DMS53 (cell line): ENCODE measurements at places on chromosomes 3 and 15.

DNA sequence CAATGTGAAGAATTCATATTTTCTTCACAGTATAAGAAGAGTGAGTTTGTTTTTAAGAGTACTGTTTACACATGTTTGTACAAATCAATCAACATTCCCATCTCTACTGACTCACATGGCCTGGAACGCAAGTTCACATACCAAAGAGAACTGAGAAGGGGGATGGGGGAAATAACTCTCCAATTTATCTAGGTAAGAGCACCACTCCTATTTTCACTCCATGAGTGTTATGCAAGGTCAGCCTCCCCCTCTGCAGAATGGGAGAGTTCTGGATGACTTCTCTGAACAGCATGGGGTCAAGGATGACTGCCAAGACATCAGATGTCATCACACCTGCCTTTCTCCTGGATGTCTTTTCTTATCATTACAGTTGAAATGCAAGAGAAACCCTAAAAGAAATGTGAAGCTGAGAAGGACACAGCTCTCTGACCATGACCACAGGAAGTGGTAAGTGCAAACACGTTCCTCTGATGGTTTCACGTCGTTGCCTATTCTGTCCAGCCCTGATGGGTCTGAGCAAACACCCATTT lies 95.2 kb downstream of the SEMA6D start:
- DNase-seq, result peak; percentile 30

GRCh38 chr3:117820658-117821299 lies 1111.2 kb downstream of the TUSC7 start:
- no peak for DNase-seq

DNA sequence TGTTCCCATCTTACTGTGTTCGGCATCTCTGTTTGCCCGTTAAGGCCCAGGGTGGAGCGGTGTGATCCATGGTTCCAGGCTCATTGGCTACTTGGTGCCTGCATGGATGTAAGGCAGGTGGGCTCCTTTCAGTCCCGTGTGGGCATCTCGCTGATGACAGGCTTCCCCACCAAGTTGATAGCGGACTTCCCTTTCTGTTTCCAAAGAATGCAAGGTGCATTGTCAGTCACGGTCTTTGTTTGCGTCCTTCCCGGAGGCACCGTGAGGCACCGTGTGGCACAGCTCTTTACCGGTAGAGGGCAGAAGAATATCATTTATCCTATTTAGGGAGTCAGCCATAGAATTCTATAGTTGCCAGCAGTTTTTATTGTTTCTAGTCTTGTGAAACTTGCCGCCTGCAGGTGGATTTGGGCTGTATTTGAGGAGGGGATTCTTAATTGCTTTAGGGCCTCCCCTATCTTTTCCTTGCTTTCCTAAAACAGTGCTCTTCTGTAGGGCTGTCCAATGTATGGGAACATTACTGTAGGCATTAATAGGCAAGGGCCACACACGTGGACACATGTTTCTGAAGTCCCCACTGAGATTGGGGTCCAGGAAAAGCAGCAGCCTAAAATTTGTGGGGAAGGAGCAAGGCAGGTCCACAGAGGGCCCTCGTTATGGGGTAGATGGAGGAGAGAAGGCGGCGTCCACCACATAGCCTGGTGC lies 244.1 kb downstream of the SLCO3A1 start:
- no peak for DNase-seq

- DNase-seq, result no peak
These were observed 49.5 kb downstream of the MYLK start for GRCh38 chr3:123834631-123835030.

- no peak for DNase-seq
These were observed 31.0 kb upstream of the ADAMTS17 start for GRCh38 chr15:100372739-100373119.

DNA sequence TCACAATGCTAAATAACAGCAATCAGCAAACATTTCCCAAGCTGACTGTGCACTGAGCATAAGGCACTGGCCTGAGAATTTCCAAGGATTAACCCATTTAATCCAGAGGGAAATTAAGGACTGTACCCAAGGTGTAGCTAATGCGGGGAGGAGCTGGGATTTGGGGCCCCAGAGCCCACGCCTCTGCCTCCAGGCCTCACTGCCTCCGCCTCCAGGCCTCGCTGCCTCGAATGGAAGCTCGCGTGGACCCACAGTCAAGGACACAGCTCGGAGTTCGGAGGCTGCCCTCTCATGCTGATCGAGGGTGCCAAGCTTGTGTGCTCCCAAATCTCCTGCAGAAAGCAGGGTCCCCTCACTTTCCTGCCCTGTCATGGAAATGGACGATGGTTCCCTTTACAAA lies 76.5 kb upstream of the SNRPA1 start:
- no peak for DNase-seq

DNA sequence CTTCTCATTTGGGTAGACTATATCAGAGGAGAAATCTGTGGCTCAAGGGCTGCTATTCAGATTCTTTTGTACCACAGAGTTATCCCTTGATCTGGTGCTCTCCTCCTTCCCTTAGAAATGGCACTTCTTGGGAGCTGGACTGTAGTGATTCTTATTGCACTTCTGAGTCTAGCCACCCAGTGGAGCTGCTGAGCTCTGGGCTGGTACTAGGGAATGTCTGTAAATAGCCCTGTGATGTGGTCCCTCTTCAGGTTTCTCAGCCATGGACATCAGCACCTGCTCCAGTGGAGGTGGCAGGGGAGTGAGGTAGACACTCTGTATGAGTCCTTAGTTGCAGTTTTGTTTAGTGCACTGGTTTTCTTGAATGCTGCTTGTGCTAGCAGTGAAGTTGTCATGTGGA lies 1292.6 kb downstream of the SI start:
- DNase-seq, result peak; percentile 75

- DNase-seq, result peak; percentile 8
These were observed 71.5 kb downstream of the SSR3 start for GRCh38 chr3:156483426-156483825.

DNA sequence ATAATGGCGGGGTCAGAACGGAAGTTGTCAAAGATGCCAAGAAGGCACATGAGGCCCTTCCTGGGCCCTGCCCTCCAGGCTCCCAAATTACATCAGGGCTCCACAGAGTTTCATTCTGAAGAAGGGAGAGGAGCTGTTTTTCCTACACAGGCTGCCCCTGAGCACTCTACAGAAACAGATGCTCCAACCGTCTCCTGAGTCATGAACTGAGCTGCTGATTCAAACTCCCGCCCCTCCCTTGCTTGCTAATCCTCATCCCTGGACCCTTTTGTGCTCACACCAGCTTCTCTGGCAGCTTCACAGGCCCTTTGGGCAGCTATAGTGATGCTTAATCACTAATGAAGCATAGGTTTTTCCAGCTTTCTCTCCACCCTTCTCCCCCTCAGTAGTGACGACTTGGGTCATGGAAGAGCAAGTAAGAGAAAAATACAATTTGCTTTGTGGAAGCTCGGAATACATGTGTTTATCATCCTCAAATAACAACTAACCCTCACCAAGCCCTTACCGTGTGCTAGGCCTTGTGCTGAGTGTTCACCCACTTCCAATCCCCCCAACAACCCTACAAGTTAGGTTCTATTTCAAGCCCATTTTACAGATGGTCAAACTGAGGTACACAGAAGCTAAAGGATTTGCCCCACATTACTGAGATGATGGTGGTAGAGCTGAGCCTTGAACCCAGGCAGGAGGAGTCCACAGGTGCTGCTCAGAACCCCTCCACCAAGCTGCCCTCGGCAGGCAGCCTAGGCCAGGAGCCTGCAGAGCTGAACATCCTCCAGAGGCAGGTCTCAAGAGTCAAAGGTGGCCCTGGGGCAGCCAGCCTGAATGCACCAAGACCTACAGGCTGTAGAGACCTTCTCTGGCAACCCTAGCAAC lies 21.9 kb downstream of the MEGF11 start:
- DNase-seq, result no peak

DNA sequence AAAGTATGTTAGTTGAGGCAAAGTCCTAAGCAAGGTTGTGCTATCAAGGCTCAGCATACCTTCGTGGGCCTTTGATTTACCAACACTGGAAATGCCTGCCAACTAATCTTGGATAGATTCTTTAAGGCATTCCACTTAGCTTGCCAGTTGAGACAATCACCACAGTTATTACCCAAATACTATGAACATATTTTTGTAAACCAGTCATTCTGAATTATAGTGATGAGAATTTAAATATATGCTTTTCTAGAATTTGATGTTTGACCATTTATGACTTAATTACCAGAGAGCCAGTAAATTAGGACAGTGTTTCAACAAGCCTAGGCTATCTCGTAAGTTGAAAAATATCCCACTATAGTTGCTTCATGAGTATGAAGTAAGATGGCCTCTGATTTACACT lies 15.5 kb downstream of the TRIM59 start:
- no peak for DNase-seq

GRCh38 chr3:61448378-61448777 lies 113.0 kb upstream of the PTPRG start:
- DNase-seq, result no peak

DNA sequence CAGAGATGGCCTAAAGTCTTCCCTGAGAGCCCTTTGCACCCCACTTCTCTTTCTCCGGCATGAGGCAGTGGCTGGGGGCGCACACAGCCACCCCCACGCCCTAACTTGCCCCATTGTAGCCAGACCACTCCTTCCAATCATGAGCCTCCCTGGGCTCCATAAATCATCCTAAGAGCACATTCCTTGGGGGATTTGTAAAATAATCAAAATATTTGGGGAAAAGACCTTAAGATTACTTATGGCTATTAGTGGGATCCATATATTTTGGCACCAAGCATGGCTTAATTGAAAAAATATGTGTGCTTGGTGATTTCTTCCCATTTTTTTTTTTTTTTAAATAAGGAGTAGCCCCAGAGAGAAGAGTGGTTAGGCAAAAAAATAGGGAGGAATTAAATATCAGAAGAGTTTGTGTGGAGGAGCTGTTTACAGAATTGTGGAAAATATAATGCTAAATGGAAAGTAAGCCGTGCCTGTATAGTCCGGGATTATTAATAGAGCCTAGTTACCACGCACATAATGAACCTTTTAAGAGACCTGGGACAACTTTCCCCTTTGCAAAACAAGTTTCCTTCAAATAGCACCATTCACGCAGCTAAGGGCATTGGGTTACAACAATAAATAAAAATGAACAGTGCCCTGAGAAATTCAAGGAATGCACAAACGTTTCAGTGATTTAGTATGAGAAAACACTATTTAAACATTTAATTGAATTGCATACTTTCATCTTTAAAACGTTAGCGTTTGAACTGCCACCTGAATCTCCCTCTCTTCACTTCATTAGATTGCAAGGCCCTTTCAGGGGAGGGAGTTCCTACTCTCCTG lies 46.1 kb downstream of the SMAD6 start:
- no peak for DNase-seq

DNA sequence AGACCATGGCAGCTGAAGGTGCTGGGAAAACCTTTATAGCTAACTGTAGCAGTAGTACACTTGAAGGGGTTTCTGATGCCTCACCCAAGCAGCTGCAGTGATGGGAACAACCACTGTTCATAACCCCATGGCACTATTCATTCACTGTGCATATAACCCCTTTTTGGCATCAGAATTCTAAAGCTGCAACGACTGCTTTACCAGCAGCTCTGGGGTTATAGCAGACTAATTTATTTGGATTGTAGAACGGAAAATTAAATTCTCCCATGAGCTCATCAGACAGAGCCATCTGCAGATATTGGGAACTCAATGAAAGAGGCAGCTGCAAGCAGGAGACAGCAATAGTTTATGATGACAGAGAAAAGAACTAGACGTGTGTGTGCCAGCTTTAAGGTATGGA lies 28.6 kb downstream of the TFDP2 start:
- DNase-seq, result no peak

DNA sequence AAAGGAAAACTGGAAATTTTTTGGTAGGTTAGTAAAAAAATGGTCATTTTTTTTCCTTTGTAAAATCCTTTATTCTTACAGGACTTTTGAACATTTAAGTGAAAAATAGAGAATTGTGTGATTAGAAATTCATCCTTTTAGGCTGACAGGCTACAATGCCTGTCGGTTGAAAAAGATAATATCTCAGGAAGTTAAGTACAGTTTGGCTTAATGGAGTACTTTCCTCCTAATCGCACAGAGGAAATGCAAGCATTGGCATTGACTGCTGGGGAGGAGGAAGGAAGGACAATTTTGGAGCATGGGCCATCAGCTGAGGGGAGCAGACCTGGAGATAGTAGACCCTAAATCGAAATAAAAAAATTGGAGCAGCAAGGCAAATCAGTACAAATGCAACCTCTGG lies 135.1 kb upstream of the ICE2 start:
- DNase-seq, result no peak

DNA sequence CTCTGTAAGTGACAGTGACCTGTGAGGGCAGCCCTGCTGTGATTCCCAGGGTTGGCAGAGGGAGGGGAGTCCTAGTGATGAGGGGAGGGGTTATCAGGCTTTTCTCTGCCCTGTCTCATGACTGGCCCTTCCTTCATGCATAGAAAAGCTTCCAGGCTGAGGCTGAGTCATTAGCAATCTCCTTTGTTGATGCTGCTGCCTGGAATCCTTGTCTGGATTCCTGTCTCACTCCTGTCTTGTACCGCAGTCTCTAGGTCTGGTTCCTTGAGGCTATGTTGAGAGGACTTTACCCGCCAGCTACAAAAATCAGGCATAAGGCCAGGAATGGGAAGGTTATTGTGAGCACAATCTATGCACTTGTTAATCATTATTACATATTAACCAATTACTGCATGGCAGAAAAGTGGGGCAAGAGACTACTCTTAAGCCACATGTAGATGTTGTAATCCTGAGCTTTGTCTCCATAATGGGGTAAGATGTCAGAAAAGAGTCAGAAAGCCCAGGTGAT lies 7.2 kb downstream of the KLHL6 start:
- no peak for DNase-seq

DNA sequence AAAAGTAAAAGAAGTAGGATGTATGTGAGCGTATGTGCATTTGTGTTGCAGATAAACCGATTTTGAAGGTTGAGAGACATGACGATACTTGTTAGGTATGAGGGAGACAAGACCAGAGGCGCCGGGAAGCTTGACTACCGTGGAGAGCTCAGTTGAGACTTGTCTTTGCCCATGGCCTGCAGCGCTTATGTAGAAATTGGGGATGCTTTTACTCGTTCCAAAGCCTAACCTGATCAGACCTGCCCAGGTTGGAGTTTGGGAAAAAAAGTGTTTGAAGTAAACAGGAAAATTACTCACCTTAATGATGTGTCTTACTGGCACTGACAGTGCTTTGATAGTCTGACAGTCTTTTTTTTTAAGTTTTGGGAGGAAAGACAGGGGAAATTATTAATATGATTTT lies 202.8 kb downstream of the TP63 start:
- DNase-seq, result no peak

DNA sequence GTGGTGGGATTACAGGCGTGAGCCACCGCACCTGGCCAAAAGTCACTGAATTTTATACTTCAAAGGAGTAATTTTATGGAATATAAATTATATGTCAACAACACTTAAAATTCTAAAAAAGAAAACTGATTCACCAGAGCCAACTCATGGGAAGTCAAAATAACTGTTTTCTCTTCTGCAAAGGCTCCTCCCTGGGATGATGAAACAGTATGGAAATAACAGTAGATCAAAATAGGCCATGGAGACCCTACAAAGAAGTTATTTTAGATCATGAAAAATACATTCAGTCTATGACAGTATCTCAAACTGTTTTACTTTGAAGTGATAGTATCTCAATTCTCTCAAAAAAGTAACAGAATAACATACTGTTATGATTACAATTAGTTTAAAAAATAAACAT lies 102.7 kb downstream of the IGSF11 start:
- DNase-seq, result no peak
